Stimulated activated CD4-positive, alpha-beta T cell treated with anti-CD3 and anti-CD28 coated beads, Interleukin-12 subunit alpha, Interleukin-12 subunit beta, amount 100 ng/mL, for 24 hours (primary cell): ENCODE measurements at places on chromosomes 2 and 18.

- DNase-seq: no peak
Measured at GRCh38 chr2:43738257-43738656, 35.6 kb upstream of the DYNC2LI1 start.

GRCh38 chr2:46874236-46874929 lies 41.2 kb downstream of the MCFD2 start:
- DNase-seq: no peak

DNA sequence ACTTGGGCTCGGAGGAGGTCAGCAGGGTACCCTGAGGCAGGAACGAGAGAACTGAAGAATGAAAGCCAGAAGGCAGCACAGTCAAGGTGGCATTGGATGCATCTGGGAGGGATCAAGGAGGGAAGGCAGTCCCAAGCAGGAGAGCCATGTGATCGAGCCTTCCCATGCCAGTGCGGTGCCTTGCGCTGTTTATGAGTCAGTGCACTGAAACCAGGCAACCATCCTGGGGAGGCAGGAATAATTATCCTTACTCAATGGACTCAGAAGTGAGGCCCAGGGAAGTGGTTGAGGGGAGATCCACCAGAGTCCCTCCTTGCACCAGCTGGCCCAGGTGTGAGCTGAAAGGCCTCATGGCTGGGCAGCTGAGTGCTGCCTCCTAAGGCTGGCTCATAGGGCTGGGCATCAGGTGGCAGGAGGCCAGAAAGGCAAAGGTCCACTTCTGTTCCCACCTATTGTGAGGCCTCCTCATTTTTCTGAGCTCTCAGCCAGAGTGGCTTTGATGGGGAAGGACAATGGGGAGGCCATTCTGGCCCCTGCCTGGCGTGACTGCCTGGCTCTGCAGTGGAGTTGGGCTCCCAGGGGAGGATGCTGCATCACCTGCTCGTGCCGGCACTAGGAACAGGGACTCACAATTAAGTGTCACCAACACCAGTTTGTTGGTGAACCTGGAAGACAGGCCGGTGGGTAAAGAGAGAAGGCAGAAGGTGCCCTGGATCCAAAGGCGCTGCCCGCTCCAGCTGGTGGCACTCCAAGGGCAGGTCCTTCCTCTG lies 82.3 kb downstream of the TFCP2L1 start:
- no peak for DNase-seq

GRCh38 chr2:46493241-46493970 lies 14.0 kb downstream of the TMEM247 start:
- no peak for DNase-seq

DNA sequence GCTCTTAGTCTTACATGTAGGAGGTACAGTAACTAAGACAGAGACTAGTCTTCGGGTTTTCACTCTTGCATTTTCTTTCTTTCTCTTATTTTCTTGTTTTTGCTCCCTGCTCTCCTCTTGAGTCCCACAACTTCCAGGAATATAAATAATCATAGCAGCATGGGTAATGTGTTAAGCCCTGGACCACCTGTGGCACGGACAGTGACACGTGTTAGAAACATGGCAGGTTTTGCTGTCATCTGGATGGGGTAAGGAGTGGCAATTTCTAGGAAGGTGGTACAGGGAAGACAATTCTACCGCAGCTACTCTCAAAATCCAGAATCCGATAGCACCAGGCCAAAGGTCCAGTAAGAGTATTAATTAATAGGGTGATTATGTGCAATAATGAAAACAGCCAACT lies 237.5 kb upstream of the FAM98A start:
- DNase-seq: no peak

GRCh38 chr2:111252436-111252835 lies 131.7 kb downstream of the BCL2L11 start:
- no peak for DNase-seq

GRCh38 chr18:2889761-2890192 lies 43.0 kb downstream of the EMILIN2 start:
- DNase-seq: no peak

- DNase-seq: no peak
Measured at GRCh38 chr2:55781542-55781941, 87.9 kb upstream of the PNPT1 start.

DNA sequence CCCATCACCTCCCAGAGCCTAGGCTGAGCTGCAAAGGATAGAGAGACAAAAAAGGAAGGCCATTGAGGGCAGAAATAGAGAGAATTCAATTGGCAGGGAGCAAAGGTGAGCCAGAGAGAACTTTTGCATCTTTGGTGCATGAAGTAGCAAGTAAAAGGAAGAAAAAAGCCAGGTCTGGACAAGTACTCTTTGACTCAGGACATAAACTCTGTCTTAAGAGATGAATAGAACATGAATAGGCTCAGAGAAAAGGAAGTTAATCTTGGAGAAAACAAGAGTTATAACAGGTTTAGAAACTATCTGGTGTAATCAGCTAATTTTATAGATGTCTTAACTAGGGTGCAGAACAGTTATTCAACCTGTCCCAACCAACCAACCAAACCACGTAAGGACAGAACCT lies 95.2 kb downstream of the CNTNAP5 start:
- DNase-seq: no peak

GRCh38 chr2:235449568-235449967 lies 44.3 kb upstream of the AGAP1 start:
- no peak for DNase-seq

GRCh38 chr2:71850306-71850801 lies 297.3 kb downstream of the CYP26B1 start:
- DNase-seq: no peak

GRCh38 chr2:98749066-98749450 lies 18.1 kb upstream of the MGAT4A start:
- no peak for DNase-seq

DNA sequence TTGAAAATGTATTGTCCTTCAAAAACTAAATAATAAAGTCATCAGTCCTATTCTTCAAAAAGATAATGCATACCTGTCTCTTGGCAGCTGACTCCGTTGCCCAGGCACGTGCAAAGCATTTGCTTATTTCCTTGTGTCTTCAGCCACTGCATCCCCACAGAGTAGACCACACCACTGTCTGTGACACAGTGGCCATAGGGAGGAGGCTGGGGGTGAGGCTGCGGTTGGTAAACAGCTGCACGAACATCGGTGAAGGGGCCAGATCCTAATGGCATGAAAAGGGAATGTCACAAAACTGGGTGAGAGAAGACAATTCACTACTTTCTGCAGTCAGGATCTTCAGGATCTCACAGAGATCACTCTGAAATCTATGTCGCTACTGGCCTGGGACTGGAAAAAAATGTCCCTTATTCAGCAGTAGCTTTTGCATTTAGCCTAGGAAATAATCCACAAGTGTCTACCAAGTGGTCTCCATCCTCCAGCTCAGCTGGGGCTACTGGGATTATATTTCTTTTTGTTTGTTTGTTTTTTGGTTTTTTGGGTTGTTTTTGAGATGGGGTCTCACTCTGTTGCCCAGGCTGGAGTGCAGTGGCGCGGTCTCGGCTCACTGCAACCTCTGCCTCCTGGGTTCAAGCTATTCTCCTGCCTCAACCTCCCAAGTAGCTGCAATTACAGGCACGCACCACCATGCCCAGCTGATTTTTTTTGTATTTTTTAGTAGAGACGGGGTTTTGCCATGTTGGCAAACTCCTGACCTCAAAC lies 10.7 kb downstream of the FN1 start:
- DNase-seq: no peak

GRCh38 chr2:30218338-30218713 lies 13.0 kb upstream of the LBH start:
- DNase-seq: no peak

DNA sequence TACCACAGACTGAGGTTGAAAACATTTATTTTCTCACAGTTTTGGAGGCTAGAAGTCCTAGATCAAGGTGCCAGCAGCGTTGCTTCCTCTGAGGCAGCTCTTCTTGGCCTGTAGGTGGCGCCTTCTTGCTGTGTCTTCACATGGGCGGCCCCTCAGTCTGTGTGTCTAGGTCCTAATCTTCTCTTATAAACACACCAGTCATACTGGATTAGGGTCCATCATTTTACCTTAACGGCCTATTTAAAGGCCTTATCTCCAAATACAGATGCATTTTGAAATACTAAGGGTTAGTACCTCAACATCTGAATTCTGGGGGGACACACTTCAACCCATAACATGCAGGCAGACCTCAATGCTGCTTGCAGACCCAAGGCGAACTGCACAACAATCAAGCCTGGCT lies 4.4 kb upstream of the RMC1 start:
- DNase-seq: peak; percentile 43

DNA sequence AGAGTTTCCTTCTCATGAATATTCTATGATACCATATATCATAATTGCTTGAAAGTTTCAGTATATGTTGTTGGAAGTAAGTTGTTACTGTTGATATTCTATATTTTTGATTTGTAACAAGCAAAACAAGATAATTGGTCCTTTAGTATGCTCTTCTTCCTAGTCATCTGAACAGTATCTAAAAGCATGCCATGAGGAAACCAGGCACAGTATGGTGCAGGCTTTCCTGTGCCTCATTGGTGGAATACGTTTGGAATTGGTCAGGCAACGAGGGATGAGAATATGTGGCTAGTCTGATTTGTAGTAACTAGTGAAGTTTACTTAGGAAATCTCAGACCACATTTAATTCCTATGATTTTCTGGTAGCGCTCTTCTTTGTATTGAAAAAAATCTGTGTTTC lies 22.8 kb downstream of the ASXL3 start:
- DNase-seq: no peak

GRCh38 chr2:8154270-8154669 lies 527.6 kb upstream of the ID2 start:
- no peak for DNase-seq

DNA sequence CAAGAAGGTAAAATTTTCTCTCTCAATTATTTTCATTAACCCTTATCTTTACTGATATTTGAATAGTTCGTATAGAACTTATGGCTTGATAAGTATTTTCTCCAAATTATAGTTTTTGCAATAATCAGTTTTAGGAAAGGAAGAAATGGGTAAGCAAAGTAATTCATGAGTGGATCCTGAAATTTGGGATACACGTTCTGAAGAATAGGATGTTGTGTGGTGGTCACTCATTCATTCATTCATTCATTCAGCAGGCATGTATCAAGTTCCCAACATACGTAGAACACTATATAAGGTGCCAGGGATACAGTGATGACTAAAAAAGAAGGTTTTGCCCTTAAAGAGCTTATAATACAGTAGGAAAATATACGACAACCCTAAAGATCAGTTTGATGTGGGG lies 95.4 kb downstream of the PTRHD1 start:
- DNase-seq: no peak

DNA sequence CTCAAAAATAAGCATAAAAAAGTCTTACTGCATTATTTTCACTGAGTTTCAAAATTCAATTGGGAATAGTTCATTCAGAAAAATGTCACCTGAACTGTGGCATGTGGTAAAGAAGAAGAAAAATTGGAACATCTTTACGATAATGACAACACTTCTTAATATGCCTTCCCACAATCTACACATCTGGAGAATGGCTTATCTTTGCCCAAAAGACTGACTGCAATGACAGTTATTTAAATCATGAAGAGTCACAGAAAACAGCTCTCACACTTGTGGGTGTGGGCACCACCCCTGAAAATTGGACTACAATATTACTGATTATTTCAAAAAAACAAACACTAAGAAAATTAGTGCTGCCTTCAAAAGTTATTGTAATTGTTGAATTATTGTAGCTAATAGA lies 152.3 kb downstream of the USP34 start:
- DNase-seq: no peak

- DNase-seq: no peak
Measured at GRCh38 chr2:23204685-23205242, 180.2 kb upstream of the KLHL29 start.

- DNase-seq: no peak
Measured at GRCh38 chr2:221225752-221226151, 346.4 kb downstream of the EPHA4 start.

DNA sequence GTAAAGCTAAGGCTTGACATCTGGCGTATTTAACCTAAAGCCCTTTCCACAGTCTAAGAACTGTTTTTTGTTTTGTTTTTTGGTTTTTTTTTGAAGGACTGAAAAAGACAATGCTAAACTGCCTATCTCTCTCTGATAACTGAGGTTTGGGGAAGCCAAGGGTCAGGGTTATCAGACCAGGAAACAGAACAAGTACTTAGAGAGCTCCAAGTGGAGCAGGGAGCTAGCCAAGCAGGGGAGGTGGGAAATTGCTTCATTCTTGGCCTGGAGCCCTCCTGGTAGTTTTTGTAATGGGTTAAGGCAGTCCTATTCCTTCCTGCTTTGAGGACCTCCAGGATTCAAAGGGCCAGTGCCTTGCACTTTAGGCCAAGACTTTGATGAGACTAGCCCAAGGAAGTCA lies 154.3 kb upstream of the LTBP1 start:
- DNase-seq: no peak

DNA sequence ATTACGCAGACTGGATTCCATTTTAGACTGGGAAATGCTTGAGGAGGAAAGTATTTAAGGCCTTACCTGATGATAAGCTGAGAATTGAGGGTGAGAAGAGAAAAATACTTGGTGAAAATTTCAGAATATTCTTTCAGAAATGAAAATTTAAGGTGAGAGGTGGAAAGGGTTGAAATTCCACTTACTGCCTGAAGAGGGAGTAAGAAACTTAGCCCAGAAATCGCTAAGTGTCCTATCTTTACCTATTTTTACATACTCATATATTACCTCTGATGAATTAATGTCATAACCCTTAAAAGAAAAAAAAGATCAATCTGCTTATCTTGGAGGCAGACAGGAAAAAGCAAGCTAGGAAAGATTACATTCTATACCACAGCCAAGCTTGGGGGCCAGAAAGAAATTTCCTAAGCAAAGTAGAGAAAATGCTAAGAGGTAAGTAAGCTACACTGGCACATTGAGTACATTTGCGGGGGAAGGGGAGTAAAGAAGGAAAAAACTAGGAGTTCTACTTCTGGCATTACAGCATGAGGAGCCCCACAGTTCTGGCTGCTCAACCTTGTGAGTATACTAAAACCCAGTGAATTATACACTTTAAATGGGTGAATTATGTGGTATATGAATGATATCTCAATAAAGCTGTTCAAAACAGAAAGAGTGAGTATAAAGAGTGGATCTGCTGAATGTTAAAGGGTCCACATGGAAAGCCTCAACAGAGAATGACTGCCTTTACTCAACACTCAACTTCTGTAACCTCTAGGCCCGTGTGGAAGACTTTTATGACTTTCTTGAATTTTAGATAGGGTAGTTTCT lies 33.8 kb downstream of the SMC6 start:
- no peak for DNase-seq

GRCh38 chr2:163198972-163199371 lies 360.4 kb upstream of the KCNH7 start:
- DNase-seq: no peak

GRCh38 chr2:44155666-44156446 lies 12.8 kb upstream of the PPM1B start:
- DNase-seq: no peak

GRCh38 chr2:66490588-66491001 lies 55.7 kb downstream of the MEIS1 start:
- no peak for DNase-seq

DNA sequence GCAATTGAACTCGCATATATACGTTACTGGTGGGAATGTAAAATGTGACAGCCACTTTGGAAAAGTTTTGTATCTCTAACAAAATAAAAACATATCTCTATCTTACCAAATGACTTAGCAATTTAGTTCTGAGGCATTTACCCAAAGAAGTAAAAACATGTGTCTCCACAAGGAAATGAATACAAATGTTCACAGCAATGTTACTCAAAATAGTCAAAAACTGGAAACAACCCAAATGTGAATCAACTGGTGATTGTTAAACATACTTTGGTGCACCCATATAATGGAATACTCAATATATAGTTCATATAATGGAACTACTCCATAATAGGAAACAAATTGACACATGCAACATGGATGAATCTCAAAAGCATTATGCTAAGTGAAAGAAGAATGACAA lies 70.4 kb upstream of the DNER start:
- DNase-seq: no peak
